ENCODE measurements at places on chromosomes 12 and 14. TPM values are rescaled to one million over a fixed set of nuclear protein-coding genes. Genes with fewer than 3 reads are reported as not detected.

GRCh38 chr14:53619691-53620231, 336.9 kb downstream of the BMP4 start:
- no peak for DNase-seq

- DNase-seq = no peak
Measured at GRCh38 chr14:55840821-55841220, 260.8 kb downstream of the KTN1 start.

DNA sequence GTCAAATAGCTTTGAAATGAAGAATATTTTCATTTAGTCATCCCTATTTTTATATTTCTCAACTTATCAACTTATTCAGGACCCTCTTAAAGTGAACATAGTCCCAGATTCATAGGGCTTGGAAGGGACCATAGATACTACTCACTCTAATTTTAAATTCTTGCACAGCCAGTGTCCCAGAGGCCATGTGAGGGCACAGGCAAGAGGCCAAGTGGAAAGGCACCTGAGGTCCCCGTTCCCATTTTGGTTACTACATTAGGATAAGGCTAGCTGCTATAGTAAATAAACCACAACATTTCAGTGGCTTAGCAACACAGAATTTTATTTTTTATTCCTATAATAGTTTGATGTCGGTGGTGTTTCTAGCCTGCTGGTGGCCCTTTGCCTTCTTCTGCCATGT, 227.8 kb downstream of the SPTSSA start:
- peak; percentile 57 for DNase-seq

DNA sequence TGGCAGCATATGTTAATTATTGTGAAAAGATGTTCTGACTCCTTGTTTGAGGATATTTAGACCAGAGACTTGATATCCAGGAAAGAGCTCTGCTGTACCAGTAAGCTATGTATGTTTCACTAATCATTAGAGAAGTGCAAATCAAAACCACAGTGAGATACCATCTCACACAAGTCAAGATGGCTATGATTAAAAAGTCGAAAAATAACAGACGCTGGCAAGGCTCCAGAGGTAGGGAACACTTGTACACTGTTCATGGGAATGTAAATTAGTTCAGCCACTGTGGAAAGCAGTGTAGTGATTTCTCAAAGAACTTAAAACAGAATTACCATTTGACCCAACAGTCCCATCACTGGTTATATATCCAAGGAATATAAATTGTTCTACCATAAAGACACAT, 171.6 kb downstream of the DPY19L2 start:
- DNase-seq = no peak

DNA sequence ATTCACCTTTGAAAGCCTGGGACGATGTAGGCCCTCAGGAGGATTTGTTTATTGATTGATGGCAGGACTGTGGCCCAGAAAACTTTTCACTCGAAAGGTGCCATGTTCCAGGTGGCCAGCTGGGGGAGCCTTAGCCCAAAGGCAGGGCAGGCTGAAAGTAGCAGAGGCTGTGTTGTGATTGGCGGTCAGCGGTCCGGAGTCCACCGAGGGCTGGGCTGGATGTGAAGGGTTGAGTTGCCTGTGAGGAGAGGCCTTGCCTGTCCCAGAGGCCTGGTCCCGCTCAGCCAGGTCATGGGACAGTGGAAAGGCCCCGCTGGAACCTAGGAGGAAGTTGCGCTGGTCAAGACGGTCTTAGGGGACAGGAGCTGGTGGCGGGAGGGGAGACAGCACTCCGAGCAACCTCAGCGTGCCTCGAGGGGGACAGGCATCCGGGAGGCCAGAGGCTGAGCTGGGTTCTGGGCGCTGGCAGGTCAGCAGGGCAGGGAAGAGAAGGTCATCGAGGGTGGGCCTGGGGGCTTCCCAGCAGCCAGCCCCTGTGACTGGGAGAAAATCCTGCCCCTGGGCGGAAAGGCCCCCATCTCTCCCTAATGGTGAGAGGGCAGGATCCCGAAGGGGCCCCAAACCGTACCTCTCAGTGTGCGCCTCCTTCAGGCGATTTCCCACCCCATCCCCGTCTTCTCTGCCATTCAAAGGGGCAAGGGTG, 26.3 kb downstream of the CMA1 start:
- DNase-seq = no peak

ATL1 gene
- 21.5 TPM for total RNA-seq

Measured in esophagus muscularis mucosa (tissue), 4 donors.